ENCODE measurements at places on chromosomes 16 and 17. TPM values are rescaled to one million over a fixed set of nuclear protein-coding genes. Genes with fewer than 3 reads are reported as not detected.
A peak's percentile ranks its signal among the peaks of the same experiment; 100 is the strongest.

DNA sequence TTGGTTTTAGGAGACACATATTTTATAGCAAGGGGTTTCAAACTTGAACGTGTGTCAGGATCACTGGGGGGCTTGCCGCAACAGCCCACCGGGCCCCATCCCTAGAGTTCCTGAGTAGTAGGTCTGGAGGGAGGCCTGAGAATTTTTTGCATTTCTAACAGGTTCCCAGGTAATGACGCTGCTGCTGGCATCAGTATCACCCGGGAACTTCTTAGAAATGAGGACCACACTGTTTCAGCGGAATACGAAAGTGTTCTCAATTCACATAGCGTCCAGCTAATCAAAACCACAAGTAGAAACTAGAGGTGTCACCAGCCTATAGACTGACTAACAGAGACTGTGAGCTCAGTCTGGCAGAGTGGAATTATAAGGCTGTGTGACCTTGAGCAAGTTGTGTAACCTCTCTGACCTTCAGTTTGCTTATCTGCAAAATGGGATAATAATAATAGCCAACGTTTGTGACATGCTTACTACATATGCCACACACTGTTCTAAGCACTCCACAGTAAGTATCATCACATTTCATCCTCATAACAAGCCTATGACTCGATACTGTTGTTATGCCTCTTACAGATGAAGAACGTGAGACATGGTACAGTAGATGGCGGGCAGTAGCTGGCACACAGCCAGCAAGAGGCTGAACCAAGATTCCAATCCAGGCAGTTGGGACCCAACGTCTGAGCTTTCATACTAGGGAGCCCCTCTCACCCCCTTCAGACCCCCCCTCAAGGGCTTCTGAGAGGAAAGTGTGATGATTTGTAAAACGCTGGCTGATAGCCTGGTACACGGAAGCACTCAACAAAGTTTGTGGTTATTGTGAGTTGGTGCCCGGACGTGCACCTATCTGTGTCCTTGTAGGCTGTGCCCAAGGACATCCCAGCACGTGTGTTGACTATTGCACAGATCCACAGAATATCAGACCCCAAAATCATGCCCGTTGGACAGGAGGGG, 4.6 kb upstream of the ICAM2 start:
- H3K4me3 ChIP-seq: no peak overlapping the region
- peak; percentile 47 for DNase-seq
- H3K4me1 ChIP-seq: peaks cover 6% of the 10 kb centered on the region
- no peaks in the 10 kb centered on the region for H3K36me3 ChIP-seq
- H3K27me3 ChIP-seq: peaks cover 7% of the 10 kb centered on the region
- no peak overlapping the region for H3K27ac ChIP-seq

GRCh38 chr16:79998143-79998542, 397.6 kb upstream of the MAF start:
- no peak for DNase-seq
- H3K27ac ChIP-seq: no peak overlapping the region
- H3K27me3 ChIP-seq: no peaks in the 10 kb centered on the region
- no peaks in the 10 kb centered on the region for H3K4me1 ChIP-seq
- no peak overlapping the region for H3K4me3 ChIP-seq

DNA sequence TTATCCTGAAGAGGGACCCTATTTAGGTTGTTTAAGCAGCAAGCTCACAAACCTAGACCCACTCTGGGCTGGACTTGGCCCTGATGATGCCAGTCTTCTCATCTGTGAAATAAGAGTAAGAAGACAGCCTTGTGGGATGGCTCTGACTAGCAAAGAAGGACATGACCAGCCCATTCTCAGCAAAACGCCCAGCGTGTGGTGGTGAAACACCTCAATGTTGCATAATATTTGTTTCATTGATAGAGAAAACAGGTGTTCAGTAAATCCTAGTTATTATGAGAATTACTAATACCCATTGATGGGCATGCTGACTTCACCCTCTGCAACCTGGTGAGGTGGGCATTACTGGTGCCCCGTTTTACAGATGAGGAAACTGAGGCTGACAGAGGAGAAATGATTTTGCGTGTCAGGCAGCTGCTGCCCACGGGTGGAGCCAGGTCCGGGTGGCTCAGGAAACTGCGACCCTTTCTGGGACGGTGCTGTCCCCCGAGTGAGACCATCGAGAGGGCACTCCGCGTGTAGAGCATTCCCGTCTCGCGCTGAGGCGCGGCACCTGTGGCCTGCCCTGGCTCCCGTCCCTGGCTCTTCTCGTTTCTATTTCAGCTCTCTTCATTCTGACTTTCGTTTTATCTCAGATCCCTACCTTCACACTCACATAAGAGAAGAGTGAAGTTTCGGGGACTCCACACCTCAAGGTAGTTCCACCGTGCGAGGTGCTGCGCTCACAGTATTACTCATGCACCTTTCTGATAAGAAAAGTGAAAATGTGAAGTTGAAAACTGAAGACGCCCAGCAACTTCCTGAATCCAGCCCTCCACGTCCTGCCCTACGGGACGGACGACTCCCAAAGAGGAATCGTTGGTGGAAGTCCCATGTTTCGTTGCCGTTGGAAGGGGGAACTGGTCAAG, 48.5 kb downstream of the IRF8 start:
- H3K4me3 ChIP-seq: no peak overlapping the region
- peaks cover 55% of the 10 kb centered on the region for H3K27me3 ChIP-seq
- DNase-seq: no peak
- peaks cover 3% of the 10 kb centered on the region for H3K4me1 ChIP-seq
- H3K36me3 ChIP-seq: no peaks in the 10 kb centered on the region

GRCh38 chr16:70433458-70434103, 5.3 kb downstream of the ST3GAL2 start:
- no peaks in the 10 kb centered on the region for H3K36me3 ChIP-seq
- H3K27me3 ChIP-seq: peaks cover 5% of the 10 kb centered on the region
- peaks cover 55% of the 10 kb centered on the region for H3K4me1 ChIP-seq
- H3K4me3 ChIP-seq: peak overlapping the region; percentile 68

DNA sequence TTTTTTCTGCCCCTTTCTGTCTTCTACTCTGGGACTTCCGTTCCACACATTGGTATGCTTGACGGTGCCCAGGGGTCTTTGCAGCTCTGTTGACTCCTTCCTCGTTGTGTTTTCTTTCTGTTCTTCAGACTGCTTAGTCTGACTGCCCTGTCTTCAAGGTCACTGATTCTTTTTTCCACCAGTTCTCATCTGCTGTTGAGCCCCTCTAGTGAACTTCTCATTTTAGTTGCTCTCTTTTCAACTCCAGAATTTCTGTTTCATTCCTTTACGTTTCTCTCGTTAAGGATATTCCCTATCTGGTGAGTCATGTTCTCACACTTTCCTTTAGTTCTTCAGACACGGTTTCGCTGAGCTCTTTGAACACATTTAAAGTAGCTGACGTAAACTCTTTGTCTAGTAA, 13.8 kb downstream of the GAA start:
- no peak overlapping the region for H3K27ac ChIP-seq
- H3K4me3 ChIP-seq: no peak overlapping the region
- H3K27me3 ChIP-seq: no peaks in the 10 kb centered on the region
- H3K4me1 ChIP-seq: peaks cover 5% of the 10 kb centered on the region
- DNase-seq: no peak

MARVELD3 gene
- 38.8 TPM for total RNA-seq

CA5A gene
- total RNA-seq: 0.70 TPM

- H3K36me3 ChIP-seq: no peaks in the 10 kb centered on the region
- DNase-seq: no peak
- H3K4me3 ChIP-seq: no peak overlapping the region
- peaks cover 42% of the 10 kb centered on the region for H3K4me1 ChIP-seq
- H3K27ac ChIP-seq: no peak overlapping the region
Observed at GRCh38 chr17:73336408-73337329, 24.9 kb upstream of the CDC42EP4 start.

SKA2 gene
- total RNA-seq: 67.9 TPM

DNA sequence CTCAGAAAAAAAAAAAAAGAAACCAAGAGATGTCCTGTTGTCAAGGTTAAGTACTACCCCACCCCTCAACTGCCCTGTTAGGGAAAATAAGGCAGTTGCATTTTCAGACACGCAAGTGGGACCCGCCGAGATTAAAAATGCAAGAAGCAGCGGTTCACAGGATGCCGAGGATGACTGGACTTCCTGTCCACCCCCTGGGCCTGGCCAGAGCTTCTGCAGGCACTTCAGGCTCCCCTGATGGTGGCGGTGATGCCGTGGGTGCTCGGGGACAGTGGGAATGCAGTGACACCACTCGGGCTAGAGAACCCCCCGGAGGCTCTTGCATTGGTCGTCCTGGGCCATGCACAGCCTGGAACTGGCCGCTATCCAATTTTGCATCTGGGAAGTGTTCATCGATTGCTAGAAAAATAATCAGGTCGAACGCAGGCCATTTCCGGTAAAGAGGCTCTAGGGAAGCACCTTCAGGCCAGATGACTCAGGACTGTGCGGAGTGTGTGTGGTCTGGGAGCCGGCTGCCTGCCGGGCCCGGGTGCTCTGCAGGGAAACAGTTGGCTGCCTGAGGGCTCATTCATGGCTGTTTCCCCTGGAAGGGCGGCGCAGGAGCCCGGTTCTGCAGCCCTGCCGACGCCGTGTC, 13.4 kb upstream of the CRISPLD2 start:
- no peaks in the 10 kb centered on the region for H3K36me3 ChIP-seq
- no peak overlapping the region for H3K27ac ChIP-seq
- peaks cover 4% of the 10 kb centered on the region for H3K4me1 ChIP-seq

- peaks cover 15% of the 10 kb centered on the region for H3K27me3 ChIP-seq
- H3K36me3 ChIP-seq: peaks cover 3% of the 10 kb centered on the region
- peak overlapping the region; percentile 31 for H3K27ac ChIP-seq
Observed at GRCh38 chr17:31493656-31494155, 102.2 kb downstream of the RAB11FIP4 start.

MPP3 gene
- 3.8 TPM for total RNA-seq

DNA sequence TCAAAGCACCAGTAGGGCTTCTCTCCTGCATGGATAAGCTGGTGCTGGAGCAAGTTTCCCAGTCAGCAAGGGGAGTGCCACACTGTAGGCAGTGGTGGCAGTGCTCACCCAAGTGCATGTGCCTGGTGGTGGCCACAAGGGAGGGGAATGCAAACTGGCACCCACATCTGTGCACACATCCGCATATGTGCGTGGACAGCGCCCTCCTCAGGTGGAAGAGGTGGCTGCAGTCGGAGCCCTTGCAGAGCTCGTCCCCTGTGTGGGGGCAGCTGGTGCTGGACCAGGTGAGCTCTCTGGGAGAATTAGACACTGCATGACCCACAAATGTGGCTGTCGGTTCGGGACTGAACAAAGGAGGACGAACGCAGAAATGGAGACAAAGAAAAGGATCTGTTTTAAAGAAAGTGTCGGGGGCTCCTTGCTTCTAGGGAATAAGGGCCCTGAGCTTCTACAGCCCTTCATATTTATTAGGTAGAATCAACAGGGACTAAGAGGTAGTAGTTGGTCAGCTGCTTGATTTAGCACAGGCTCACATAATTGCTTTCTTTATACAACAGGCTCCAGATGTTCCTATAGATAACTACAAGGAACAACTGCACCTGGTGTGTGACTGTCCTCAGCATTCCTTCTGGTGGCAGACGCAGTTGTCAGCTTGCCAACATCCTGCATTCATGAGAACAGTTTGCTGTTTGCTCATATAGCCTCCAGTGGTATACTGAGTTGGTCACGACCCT, 5.3 kb upstream of the ZNF689 start:
- no peaks in the 10 kb centered on the region for H3K27me3 ChIP-seq
- peaks cover 3% of the 10 kb centered on the region for H3K4me1 ChIP-seq
- no peaks in the 10 kb centered on the region for H3K36me3 ChIP-seq
- no peak overlapping the region for H3K4me3 ChIP-seq
- DNase-seq: no peak
- no peak overlapping the region for H3K27ac ChIP-seq

DNA sequence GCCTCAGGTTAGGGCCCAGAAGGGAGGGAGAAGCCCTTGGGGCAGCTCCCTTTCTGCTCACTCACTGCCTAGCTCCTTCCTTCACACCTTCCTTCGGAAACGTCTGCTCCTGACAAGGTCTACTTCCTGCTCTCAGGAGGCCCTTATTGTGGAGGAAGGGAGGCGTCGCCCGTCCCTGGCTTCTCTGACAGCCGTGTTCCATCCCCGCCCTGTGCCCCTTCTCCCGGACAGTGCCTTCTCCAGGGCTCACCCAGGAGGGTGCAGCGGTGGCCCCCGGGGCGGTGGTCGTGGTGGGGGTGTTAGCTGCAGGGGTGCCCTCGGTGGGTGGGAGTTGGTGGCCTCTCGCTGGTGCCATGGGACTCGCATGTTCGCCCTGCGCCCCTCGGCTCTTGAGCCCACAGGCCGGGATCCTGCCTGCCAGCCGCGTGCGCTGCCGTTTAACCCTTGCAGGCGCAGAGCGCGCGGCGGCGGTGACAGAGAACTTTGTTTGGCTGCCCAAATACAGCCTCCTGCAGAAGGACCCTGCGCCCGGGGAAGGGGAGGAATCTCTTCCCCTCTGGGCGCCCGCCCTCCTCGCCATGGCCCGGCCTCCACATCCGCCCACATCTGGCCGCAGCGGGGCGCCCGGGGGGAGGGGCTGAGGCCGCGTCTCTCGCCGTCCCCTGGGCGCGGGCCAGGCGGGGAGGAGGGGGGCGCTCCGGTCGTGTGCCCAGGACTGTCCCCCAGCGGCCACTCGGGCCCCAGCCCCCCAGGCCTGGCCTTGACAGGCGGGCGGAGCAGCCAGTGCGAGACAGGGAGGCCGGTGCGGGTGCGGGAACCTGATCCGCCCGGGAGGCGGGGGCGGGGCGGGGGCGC, 231.9 kb downstream of the SEC14L1 start:
- H3K4me1 ChIP-seq: peaks cover 58% of the 10 kb centered on the region
- H3K27me3 ChIP-seq: no peaks in the 10 kb centered on the region
- H3K4me3 ChIP-seq: peak overlapping the region; percentile 84

DNA sequence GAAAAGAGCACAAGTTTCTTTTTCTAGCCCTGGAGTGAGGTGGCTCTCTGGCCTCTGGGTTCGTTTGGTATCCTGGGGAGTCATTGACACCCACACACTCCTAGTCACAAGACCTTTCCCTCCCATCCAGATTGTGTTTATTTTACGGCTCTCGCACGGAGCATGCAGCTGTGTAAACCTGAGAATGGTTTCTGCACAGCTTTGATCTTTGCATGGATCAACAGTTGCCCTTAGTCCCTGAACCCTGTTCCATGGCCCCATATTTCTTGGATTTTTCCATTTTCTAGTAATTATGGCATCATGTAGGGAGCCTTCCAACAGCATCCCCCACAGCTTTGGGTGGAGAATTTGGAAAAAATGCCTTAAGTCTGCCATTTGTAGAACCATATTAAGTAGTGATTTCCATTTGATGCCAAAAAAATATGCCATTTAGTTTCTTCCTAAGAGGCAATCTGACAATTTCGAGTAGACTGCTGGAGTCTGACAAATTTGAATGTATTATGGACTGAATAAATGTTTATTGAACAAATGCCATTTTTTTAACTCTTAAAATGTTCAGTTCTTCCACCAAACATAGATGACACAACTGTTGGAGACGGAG, 197.7 kb downstream of the WWOX start:
- peak overlapping the region; percentile 80 for H3K27ac ChIP-seq
- H3K4me3 ChIP-seq: peak overlapping the region; percentile 43
- H3K27me3 ChIP-seq: peaks cover 7% of the 10 kb centered on the region
- peaks cover 18% of the 10 kb centered on the region for H3K4me1 ChIP-seq
- no peak for DNase-seq

DNA sequence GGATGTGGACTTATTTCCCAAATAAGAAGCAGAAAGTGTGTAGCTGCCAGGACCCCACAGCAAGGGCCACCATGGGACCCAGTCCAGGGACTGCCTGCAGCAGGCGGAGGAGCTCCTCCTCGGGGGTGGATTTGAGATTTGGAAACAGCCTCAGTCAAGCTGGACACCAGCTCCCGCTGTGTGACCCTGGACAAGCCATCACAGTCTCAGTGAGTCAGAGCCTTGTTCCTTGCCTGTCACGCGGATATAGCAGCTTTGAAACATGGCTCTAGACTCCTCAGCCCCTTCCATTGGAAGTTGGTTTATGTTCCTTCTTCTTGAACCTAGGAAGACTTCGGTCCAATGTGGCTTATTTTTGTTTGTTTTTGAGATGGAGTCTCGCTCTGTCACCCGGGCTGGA, 12.5 kb upstream of the DPEP1 start:
- no peak overlapping the region for H3K27ac ChIP-seq
- peaks cover 5% of the 10 kb centered on the region for H3K4me1 ChIP-seq
- H3K36me3 ChIP-seq: no peaks in the 10 kb centered on the region
- no peak for DNase-seq
- H3K4me3 ChIP-seq: no peak overlapping the region
- H3K27me3 ChIP-seq: peaks cover 4% of the 10 kb centered on the region
